Esophagus (tissue), 2 donors: ENCODE measurements at places on chromosomes 11 and 22. TPM values are rescaled to one million over a fixed set of nuclear protein-coding genes. Genes with fewer than 3 reads are reported as not detected.

The MYBPC3 gene
- polyA plus RNA-seq, result 0.08 TPM

The TBX1 gene
- polyA plus RNA-seq, result 1.2 TPM

The GTSE1 gene
- 7.4 TPM for polyA plus RNA-seq

The GGTLC2 gene
- polyA plus RNA-seq, result not detected

The FGF19 gene
- polyA plus RNA-seq, result not detected

The CCDC81 gene
- 0.31 TPM for polyA plus RNA-seq

The HIC2 gene
- polyA plus RNA-seq, result 1.6 TPM

The OR52R1 gene
- polyA plus RNA-seq, result not detected

The MPPED2 gene
- 1.4 TPM for polyA plus RNA-seq
